ENCODE measurements at places on chromosomes 4 and X. TPM values are rescaled to one million over a fixed set of nuclear protein-coding genes. Genes with fewer than 3 reads are reported as not detected.

The TBC1D8B gene
- 1.7 TPM for total RNA-seq

The TBC1D25 gene
- total RNA-seq: 10.6 TPM

The ADH7 gene
- not detected for total RNA-seq

The KLHL4 gene
- total RNA-seq: 3.5 TPM

The IBSP gene
- total RNA-seq: not detected

The TCP11X2 gene
- total RNA-seq: not detected

The IGFBP7 gene
- 271 TPM for total RNA-seq

The CDK16 gene
- 104 TPM for total RNA-seq

The CT47B1 gene
- total RNA-seq: not detected

The CT45A5 gene
- 0.19 TPM for total RNA-seq

The CAPN6 gene
- total RNA-seq: not detected

The TMEM154 gene
- total RNA-seq: 0.18 TPM

The AMOT gene
- 0.01 TPM for total RNA-seq

The DYNLT3 gene
- total RNA-seq: 19.1 TPM

The APOOL gene
- 9.5 TPM for total RNA-seq

The TAF7L gene
- total RNA-seq: 0.15 TPM

The GABRG1 gene
- total RNA-seq: not detected

The TKTL2 gene
- total RNA-seq: not detected

The MAGEE1 gene
- total RNA-seq: 4.6 TPM

Measured in A549 treated with DMSO at 1 μM for 4 hours (cell line).